ENCODE measurements at places on chromosomes 11 and 22.

- DNase-seq: no peak
These were observed 10.7 kb downstream of the OLFML1 start for GRCh38 chr11:7495882-7496551.

GRCh38 chr11:70621241-70621640 is 222.9 kb downstream of the CTTN start:
- DNase-seq: no peak

- peak; percentile 36 for DNase-seq
These were observed 45.7 kb downstream of the SHISAL1 start for GRCh38 chr22:44266796-44267760.

DNA sequence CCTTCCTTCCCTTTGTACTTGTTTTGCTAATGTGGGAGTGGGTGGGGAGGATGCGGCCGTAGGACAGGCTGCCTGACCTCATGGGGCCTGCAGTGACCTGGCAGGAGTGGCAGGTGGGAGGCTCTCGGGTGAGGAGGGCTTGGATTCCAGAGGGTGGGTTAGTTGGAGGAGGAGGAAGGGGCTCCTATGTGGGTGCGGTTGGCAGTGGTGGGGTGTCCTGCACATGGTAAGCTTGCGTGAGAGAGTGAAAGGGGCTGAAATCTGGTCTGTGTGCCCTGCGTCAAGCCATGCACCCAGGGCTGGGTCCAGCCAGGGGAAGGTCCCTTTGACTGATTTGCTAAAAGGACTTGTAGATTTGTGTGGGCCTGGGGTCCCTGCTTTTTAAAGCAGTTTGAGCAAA is 90.7 kb upstream of the OR4B1 start:
- DNase-seq: no peak

DNA sequence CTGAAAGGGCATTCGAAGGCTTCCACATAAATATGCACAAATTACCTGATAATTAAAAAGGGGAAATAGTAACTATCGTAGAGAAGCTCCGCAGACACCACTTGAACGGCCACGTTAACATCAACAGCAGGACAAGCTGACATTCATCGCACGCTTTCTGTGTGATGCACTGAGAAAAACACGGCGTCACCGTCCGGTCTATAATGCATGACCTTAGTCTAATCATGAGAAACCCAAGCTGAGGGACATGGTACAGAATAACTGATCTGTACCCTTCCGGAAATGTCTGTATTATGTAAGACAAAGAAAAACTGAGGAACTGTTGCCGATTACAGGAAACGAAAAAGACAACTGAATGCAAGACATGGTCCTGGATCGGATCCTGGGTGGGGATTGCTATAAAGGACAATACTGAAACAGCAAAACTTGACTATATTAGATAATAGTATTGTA is 678 bp upstream of the RANGAP1 start:
- DNase-seq: no peak

- DNase-seq: no peak
These were observed 79.0 kb downstream of the TRIM29 start for GRCh38 chr11:120058931-120059330.

GRCh38 chr11:13220148-13220547 is 57.4 kb upstream of the BMAL1 start:
- DNase-seq: no peak

DNA sequence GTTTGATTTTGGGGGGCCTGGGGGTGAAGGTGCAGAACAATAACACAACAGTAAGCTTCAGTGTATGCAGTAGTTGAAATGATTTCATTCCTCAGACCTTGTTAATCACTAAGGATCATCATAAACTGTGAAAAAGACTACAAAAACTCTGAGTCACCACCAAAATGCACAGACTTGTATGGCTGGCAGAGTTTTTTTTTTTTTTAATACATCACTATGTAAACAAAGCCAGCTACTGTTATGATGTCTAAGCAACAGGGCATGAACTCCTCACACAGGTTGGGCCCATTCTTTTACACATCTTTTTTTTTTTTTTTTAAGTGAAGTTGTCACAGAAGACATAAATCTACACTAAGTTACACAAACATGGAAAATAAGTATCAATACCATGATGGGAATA is 311.9 kb downstream of the GUCY1A2 start:
- DNase-seq: peak; percentile 66

GRCh38 chr11:79383874-79384273 is 57.0 kb downstream of the TENM4 start:
- peak; percentile 46 for DNase-seq

- no peak for DNase-seq
These were observed 896.7 kb upstream of the ANO3 start for GRCh38 chr11:25435197-25435596.

GRCh38 chr11:71304491-71304890 is 52.1 kb upstream of the SHANK2 start:
- DNase-seq: no peak

- peak; percentile 4 for DNase-seq
These were observed 470.5 kb downstream of the ETS1 start for GRCh38 chr11:128116885-128117284.

- DNase-seq: no peak
These were observed 3.9 kb downstream of the SMPD1 start for GRCh38 chr11:6393989-6394670.

DNA sequence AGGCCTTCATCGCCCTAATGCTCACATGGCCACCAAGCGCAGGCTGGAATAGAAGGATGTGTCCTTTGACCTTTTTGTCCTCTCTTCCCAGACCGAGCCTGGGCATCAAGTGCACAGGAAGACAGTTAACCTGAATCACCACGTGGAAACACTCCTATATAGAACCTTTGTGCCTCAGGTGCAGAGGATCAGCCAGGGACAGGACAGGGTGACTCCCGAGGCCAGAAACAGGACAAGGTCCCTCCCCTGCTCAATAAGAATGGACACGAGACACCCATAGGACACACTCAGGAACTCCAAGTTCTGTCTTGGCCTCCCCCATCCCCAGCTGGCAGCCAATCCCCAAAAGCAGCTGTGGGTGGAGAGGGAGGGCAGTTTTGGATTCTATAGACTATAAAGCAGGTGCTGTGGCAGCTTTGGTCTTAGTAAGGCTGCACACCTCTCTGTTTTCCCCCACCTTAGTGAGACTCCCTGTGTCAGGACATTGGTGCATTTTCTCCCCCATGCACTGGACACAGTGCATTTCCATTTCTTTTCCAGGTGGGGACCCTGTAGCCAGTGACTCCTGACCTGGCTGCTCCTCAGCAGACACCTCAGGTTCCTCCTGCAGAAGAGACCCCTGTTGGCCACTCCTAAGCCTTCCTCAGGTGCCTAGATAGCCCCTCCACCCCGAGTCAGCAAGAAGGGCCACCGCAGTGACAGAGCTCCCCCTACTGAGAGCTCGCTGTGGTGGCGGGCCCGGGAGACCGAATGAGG is 43.6 kb upstream of the POU2AF1 start:
- DNase-seq: peak; percentile 54

DNA sequence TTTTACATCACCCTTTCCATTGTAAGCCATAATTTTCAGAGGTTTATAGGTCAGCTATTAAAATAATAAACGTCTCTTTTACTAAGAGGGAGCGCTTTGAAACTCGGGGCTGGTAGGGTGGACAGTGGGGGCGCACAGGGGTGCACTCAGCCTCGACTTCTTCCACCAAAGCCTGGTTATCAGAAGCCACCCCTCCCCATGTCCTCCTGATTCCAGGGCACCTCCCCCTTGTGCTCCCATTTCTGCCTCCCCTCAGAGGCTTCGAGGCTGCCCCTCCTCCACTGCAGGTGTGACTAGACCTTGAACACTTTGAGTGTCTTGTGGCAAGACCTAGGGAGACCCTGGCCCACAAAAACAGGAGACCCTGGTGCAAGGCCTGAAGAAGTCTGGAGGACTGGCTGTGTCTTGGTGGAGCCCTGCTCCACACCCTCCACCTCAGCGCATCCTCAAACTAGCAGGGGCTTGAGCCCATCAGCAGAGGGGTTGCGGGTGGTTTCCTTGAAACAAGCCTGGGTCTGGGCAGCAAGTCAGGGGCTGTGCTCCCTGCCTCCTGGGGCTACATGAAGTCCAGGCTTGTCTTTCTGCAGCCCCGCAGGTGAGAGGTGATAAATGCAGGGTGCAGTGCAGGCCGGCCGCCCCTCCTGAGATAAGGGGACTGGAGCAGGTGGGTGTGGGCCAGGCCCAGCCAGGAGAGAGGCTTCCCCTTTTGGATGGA is 3.0 kb downstream of the CDKN1C start:
- DNase-seq: no peak

GRCh38 chr11:118618115-118618990 is 10.9 kb downstream of the PHLDB1 start:
- peak; percentile 91 for DNase-seq

DNA sequence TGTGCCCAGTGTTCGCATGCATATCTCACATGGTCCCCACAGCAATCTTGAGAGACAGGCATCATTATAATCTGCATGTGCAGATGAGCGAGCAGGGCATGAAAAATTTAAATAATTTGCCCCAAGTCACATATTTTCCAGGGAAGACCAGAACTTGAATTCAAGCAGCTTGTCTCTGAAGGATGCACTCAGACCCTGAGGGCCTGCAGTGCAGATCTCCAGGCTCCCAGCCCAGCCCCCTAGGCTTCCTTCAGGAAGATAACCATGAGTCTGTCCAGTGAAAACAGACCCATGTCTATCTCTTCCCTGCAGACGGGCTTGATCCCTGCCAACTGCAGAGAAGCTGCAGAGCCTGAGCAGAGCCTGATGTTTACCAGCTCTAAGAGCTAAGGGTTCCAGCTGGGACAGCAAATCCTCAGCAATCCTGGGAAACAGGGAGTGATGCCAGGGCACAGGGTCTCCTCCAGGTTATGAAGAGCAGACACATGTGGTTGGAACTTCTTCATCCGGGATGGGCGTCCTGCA is 55.1 kb downstream of the NAV2 start:
- no peak for DNase-seq

DNA sequence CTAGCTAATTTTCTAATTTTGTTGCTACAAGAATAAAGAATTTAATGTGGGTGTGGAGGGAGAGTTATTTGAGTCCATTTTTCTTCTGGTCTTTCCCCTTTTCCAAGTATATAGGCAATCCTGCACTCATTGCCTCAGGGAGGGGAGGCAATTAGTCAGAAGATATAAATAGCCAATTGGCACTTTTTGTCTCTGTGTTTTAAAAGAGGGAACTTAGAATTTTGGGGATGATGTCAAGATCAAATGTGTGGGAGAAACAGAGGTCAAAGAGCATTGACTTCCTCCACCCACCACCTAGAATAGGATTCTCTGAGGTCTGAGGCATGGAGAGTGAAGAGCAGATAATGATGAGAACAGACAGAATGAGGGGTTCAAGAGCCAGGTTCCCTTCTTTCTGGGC is 120.3 kb upstream of the ZC3H12C start:
- DNase-seq: no peak

Data from astrocyte of the hippocampus (primary cell).